Regular cardiac myocyte (primary cell): ENCODE measurements at places on chromosomes 2 and 18. TPM values are rescaled to one million over a fixed set of nuclear protein-coding genes. Genes with fewer than 3 reads are reported as not detected.

COL4A4 gene
- 4.4 and 24.0 TPM in 2 replicates for total RNA-seq

ABCG8 gene
- not detected in 2 replicates for total RNA-seq

TUBB8B gene
- total RNA-seq: not detected in 2 replicates

ALPI gene
- not detected in 2 replicates for total RNA-seq

SULT1C3 gene
- total RNA-seq: not detected in 2 replicates

KIF5C gene
- 0.28 and 0.38 TPM in 2 replicates for total RNA-seq

PLEKHH2 gene
- total RNA-seq: 2.7 and 11.6 TPM in 2 replicates

EPB41L3 gene
- total RNA-seq: 24.0 and 31.4 TPM in 2 replicates

STPG4 gene
- under 0.01 and 0.56 TPM in 2 replicates for total RNA-seq

RESP18 gene
- not detected in 2 replicates for total RNA-seq

TMEM37 gene
- under 0.01 and 0.19 TPM in 2 replicates for total RNA-seq
